ENCODE measurements at places on chromosomes 12 and 14.

DNA sequence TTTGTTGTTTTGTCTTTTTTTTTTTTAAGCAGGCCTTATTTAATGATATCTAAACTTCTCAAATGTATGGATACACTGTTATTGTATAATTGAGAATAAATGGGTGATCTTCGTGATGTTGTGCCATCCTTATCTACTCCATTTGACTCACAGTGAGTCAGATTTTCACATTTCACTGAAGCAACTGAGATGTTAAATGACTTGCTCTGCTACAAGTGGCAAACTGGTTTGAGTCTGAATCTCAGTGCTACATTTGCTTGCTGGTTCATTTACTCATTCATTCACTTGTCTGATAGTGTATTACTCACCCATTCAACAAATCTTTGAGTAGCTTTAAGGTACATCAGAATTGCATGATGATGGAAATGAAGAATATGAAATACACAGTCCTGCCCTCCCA, 2.6 kb downstream of the KIAA0586 start:
- DNase-seq = no peak

DNA sequence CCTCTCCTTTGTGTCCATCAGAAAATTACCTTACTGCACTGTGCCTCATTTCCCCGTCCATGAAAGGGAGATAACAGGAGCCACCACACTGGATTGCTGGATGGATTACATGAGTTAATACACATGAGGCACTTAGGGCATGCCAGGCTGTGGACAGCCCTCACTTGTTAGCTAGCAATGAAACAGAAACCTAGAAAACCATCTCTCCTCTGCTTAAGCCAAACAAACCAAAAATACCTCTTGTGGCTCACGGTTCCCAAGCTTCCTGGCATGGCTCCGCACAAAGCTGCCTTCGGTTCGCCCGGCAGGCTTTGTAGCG, 660 bp upstream of the HCFC2 start:
- peak; percentile 15 for DNase-seq

- DNase-seq = no peak
These were observed 733 bp upstream of the PPFIBP1 start for GRCh38 chr12:27523305-27523641.

DNA sequence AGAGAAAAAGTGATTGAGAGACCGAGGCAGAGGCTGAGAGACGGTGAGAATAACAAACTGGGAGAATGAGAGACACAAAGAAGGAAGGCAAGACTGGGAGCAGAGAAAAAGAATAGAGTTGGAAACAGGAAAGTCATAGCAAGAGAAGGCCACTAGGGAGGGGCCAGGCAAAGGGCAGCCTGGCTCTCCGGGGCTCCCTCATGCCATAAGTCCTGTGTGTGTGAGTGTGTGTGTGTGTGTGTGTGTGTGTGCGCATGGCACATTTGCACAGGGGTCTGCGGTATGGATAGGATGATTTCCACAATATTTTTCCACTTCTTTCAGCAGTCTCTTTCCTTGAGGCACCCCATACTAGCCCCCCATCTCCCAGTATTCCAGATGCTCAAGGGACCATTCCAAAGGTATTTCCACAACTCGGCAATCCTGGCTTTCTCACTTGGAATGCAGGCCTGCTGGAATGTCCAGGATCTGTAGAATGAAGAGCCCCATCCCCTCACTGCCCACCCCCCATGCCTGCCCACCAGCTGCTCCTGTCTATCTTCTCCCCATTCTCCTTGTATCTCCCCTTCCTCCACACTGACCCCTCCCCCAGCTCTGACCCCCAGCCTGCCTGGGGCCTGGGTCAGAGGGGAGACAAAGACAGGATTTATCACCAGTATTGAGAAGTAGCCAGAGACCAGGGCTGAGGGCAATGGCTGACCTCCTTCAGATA, 9.0 kb downstream of the GPR84 start:
- DNase-seq = no peak

GRCh38 chr14:101019541-101019940, 116.0 kb upstream of the RTL1 start:
- no peak for DNase-seq

GRCh38 chr14:32010604-32011125, 66.4 kb upstream of the ARHGAP5 start:
- DNase-seq = no peak

- DNase-seq = peak; percentile 70
These were observed 11.6 kb downstream of the TMEM30B start for GRCh38 chr14:61269321-61270083.

DNA sequence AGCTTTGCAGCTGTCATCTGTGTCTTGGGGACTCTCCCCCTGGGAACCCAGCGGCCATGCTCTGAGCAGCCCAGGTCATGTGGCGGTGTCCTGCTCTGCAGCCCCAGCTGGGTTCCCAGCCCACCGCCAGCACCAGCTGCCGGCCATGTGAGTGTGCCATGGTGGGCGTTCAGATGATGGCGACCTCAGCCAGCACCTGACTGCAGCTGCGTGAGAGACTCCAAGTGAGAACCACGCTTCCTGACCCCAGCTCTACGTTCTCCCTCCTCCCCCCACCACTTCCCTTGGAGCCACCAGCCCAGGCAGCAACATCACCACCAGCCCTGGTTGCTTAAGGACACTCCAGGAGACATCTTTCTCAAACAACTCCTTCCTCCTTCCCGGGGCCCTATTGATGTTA, 68.8 kb downstream of the SLC24A4 start:
- no peak for DNase-seq

DNA sequence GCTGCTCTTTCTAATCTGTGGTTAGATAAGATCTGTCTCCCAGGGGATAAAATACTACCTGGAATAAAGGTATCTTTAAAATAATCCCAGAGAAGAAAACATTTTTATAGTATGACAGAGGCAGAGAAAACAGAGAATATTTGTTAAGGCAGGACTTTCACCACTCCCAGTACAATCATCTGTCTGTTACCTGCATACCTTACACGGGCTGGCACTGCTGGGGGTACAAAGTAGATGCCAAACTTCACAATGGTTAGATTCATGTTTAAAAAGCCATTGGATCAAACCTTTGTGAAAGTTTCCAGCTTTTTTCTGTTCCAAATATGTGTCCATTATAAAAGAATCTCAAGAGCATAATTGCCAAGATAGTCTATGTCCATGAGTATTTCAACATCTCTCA, 273.6 kb upstream of the BTG1 start:
- no peak for DNase-seq

- DNase-seq = no peak
These were observed 28.3 kb downstream of the FRMD6 start for GRCh38 chr14:51680031-51680430.

GRCh38 chr12:62933220-62933601, 1.7 kb downstream of the PPM1H start:
- DNase-seq = no peak

- no peak for DNase-seq
These were observed 40.3 kb downstream of the CEP128 start for GRCh38 chr14:80901260-80901659.

- DNase-seq = no peak
These were observed 171.8 kb upstream of the ATF7IP start for GRCh38 chr12:14193639-14194038.

GRCh38 chr12:16211731-16212130, 65.8 kb downstream of the SLC15A5 start:
- DNase-seq = no peak

DNA sequence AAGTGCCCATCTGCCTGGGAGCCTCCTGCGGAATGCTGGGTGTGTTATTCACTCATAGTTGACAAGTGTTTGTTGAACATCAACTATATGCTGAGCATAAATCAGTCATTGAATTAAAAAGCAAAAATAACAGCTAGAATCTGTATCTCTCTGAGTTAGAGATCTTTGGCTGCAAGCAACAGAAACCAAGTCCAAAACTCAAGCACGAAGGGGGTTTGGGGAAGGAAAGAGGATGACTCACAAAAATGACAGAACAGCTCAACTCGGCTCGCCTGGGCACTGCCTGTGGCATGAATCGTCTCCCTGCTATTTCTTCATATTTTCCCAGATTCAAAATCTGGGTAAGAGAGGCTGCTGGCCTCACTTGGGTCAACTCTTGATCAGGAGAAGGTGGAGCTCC, 72.6 kb upstream of the NCOR2 start:
- no peak for DNase-seq

- no peak for DNase-seq
These were observed 91.3 kb downstream of the DUSP6 start for GRCh38 chr12:89260841-89261637.

- no peak for DNase-seq
These were observed 329.8 kb upstream of the TMPO start for GRCh38 chr12:98185606-98186005.

DNA sequence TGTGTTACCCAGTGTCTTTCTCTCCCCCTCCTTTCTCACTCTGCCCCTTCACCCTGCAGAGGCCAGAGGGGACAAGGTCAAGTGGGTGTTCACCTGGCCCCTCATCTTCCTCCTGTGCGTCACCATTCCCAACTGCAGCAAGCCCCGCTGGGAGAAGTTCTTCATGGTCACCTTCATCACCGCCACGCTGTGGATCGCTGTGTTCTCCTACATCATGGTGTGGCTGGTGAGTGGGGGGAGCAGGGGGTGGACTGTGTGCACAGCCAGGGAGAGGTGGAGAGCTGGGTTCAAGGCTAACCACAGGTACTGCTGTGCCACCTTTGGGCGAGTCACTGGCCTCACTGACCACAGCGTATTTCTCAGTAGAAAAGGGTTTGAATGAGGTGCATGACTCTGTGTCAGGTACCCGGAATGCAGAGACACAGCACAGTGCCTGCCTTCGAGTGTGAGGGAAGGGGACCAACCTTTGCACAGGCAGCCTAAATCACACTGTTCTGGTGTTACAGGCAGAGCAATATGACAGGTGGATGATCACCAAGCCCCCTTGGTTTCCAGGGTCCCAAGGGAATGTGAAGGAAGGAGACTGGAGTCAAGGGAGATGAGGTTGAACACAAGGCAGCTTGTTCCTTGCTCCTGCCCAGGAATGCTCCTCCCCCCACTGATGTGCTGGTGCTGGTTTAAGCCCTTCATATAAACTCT, 30.8 kb upstream of the RIN3 start:
- no peak for DNase-seq

DNA sequence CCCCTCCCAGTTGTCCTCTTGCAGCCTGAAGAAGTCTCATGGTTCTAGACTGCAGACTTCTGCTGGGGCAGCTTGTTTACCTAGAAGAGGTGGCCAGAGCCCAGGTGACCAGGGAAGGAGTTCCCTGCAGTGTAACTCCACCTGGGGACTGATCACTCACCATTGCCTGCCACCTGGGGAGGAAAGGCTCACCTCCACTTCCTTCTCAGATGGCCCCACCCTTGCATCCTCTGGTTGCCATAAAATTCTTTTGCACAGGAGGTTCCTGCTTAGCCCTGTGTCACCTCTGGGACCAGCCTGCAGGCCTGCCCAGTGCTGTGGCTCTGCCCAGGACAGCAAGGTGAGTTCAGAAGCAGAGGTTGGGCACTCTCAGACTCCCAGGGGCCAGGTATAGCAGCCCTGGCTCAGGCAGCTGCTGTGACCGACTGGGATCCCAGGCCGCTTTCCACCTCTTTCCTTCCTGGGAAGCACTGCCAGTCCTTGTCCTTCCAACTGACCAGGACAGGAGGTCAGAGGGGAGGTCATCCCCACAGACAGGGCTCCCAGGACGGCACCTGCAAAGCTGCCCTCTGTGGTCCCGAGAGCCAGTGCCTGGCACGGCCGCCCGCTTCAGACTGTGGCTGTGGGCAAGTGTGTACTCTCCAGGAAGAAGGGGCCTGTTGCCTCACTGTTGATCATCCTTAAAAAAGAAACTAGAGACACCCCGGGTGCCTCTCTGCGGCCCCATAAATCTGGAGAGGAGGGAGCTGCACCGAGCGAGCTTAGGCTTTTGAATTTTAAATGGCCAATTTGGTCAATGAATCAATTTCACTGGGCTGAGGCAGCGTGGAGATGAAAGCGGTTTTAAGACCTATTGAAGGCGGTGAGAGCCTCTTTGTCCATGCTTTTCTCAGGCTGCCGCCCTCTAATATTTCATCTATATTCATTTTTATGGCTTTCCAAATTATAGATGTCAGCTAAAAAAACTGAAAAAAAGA, 79.5 kb upstream of the C14orf180 start:
- no peak for DNase-seq

DNA sequence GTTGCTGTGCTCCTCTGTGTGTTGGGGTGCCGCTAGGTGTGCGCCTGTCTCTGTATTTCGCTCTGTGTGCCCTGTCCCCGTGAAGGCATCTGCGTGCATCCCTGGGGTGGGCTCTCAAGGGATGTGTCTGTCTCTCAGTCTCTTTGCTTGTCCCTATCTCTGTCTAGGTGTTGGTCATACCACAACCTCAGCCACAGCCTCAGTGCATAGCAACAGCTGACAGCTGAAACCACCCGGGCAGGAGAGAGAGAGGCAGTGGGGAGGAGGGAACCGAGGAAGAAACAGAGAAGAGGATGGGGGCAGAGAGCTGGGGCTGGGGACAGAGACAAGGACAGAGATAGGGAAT, 953 bp upstream of the NXPH4 start:
- DNase-seq = peak; percentile 49

All from activated T-helper 2 cell treated with anti-CD3 and anti-CD28 coated beads, Interferon-gamma antibody, Interleukin-2, Interleukin-4, amounts not matched to agents 10 μg/mL and 5 μg/mL and 100 μg/mL, durations not matched to agents 14 hours and 24 hours and 36 hours (primary cell).